ENCODE measurements at places on chromosomes 13 and 19.

GRCh38 chr19:10660346-10660745 lies 6.2 kb downstream of the ILF3 start:
- no peak for DNase-seq

GRCh38 chr19:35297922-35298321 lies 6.0 kb downstream of the MAG start:
- no peak for DNase-seq

- no peak for DNase-seq
These were observed 112.8 kb downstream of the DCT start for GRCh38 chr13:94366677-94367076.

DNA sequence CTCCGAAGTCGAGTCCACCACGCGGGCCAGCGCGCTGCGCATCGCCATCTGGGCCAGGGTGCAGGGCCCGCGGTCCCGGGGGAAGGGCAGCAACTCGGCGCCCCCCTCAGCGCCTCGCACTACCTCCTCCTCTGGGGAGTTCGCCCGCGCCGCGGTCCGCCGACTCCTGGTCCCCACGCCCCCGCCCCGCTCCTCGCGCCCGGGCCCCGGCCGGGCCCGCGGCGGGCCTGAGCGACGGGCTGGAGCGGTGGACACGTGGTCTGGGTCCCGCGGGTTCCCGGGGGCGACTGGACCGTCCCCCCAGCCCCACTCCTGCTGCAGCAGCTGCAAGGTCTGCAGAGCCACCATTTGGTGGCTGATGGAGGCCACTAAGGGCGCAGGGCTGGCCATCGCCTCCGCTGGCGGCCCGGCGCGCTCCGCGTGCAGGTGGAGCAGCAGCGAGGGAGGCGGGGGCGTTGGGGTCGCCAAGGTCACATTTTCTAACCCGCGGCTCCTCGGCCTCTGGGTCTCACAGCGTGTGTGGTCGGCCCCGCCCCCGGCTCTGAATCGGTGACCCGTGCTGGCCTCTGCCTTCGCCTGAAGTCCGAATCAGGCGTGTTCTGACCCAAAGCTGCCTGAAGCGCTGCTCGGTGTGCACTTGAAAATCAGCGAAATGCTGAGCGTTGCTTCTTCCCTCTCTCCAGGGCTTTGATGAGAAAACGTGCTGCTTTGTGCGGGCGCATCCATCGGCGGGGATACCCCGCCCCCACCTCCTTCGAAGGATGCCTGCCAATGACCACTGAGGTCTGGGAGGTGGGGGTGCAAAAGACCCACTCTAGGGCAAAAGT lies at the start of gene DLEU7:
DLEU7 (minus strand) TSS at position 436 of the 827 bp plus-strand sequence; CDS start at position 390, 46 bp downstream.
- DNase-seq: no peak

GRCh38 chr19:46753420-46754155 lies 7.3 kb upstream of the STRN4 start:
- peak; percentile 14 for DNase-seq

- no peak for DNase-seq
These were observed 19.2 kb upstream of the C2CD4C start for GRCh38 chr19:428149-428548.

DNA sequence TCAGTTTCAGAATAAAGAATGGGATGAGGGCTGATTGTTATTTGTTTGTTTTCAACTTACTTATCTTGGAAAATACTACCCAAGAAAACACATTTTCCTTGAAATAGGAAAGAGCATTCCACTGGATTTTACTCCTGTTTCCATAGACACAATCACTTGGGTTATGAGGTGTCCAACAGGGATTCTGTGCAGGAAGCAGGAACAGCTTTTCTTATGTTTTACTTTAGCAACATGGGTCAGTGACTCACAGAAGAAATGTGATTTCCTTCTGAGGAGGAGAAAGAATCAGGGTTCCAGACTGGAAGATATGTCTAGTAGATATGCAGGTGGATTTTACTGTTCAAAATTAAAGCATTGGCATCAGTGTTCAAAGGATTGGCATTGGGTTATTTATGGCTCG lies 180.8 kb upstream of the GPC6 start:
- DNase-seq: no peak

- no peak for DNase-seq
These were observed 117.7 kb upstream of the KLF12 start for GRCh38 chr13:74251778-74252519.

DNA sequence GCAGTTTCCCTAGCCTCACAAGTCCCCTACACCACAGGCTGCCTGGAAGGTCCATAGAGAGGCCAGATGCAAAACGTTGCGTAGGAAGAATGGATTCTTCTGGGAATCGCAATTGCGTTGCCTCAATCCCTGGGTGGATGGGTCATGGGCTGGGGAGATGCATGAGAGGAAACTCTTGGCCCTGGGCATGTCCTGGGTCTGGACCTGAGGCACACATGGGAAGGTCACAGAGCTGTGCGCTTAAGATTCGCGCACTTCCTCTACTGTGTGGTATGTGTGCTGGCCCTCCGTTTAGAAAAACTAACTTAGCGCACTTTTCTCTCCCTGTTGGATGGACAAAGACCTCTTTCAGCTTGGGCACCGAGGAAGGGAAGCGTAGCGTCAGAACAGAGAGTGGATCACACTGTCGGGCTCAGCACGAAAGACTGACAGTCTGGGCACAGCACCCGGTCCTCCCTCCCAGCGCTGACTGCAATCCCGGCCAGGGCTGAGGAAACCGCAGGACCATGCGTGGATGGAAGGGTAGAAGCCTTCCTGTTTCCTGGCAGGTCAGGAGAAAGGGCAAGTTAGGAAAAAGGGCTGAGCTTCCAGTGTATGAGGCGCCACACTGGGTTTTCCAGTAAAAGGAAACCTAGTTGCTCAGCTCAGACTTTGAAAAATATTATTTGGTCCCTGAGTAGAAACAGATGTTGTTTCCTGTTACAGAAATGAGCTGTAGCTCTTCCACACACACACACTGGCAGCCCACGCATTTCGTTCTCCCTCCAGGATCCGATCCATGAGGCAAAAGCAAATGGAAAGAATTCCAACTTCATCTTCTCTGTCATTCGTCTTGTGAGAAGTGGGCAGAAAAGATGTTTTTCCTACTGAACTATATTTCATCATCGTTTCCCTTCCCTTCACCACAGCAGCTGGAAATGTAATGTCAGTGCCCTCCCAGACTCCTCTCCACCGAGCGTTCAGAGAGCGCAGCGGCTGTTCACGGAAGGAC lies 86.0 kb downstream of the ING1 start:
- DNase-seq: no peak

GRCh38 chr13:108266321-108266990 lies 3.1 kb upstream of the TNFSF13B start:
- DNase-seq: no peak

DNA sequence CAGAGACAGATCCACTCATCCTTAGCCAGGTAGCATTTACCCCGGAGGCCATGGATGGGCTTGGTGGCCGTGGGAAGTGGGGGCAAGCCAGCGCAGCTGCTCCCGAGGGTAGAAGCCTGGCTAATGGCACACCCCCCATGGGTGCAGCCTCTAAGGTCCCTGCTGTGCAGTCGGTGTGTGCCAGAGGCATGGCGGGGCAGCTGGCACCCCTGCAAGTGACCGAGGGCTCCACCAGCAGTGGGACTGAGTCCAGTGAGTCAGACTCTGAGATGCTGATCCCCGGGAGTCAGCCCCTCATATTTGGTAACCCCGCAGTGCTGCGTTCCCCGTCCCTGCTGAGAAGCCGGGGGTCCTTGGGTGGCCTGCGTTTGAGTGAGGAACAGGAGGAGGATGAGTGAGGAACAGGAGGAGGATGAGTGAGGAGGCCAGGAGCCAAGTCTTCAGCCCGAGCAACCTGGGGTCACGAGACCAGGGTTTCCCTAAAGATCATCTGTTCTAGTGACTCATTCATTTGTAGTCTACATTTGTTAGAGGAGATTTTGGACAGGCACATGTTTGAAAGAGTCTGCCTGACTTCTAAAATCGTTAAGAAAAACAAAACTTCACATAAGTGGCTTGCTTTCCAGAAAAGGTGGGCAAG lies 180.7 kb downstream of the STK24 start:
- DNase-seq: no peak

GRCh38 chr19:33467851-33468250 lies 53.7 kb downstream of the PEPD start:
- no peak for DNase-seq

GRCh38 chr13:111269508-111269907 lies 50.9 kb upstream of the TEX29 start:
- DNase-seq: no peak

GRCh38 chr19:57321116-57321515 lies 844 bp downstream of the ZNF543 start:
- no peak for DNase-seq

DNA sequence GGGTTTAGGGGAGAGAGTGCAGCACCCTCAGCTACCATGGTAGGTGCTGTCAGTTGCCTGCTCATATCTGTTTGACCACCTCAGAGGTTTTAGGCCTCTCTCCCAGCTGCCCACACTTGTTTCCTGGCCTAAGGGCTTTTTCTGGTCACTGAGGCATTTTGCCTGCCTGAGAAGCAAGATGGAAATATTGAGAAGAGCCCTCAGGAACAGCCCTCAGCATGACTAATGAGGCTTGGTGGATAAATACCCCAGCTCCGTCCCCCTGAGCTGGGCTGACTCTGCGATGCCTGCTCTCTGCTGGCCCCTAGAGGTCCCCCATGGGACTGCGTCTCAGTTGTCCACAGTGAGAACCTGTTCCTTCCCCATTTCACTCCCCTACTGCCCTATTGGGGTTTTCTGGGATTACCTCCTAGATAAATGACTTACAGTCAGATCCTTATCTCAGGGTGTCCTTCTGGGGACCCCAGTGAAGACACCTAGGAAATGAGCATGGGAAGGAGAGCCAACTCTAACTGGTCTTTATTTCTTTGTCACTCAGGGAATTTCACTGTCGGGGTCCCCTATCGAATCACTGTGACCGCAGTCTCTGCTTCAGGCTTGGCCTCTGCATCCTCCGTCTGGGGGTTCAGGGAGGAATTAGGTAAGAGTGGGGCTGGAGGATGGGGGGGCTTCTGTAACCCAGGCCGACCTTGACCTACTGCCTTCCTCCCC lies 13.3 kb downstream of the PALM3 start:
- DNase-seq: no peak

DNA sequence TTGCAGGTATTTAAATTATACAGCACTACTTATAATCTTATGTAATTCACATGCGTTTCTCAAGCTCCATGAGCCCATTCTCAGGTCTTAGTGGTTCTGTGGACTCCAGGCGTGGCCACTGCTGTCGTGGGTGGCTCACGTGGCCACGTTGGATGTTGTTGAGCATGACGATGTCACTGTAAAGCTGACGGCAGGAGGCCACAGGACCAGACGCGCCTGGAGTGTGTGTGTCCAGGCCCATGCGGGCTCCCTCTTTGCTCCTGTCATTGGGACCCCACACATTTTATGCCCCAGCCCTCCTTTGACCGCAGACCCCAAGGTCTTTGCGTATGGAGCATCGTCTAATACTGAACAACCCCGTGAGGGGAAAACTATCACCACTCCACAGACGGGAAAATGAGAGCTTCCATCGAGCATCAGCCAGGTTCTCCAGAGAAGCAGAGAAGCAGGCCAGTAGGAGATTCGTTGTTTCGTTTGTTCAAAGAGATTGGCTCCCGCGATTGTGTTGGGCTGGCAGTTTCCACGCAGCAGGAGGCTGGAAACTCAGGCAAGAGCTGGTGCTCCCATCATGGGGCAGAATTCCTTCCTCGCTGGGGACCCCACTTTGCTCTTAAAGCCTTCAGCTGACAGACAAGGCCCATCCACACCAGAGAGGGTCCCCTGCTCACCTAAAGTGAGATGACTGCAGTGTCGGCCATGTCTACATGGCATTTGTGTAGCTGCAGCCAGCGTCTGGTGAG lies 129.3 kb upstream of the SPACA7 start:
- DNase-seq: no peak

GRCh38 chr19:42555801-42556200 lies 27.5 kb upstream of the CEACAM1 start:
- DNase-seq: no peak

- no peak for DNase-seq
These were observed 36.4 kb upstream of the STARD13 start for GRCh38 chr13:33321686-33322542.

- no peak for DNase-seq
These were observed 14.0 kb upstream of the MYADM start for GRCh38 chr19:53853707-53854106.

- DNase-seq: peak; percentile 43
These were observed 1.2 kb downstream of the CIRBP start for GRCh38 chr19:1270213-1270853.

GRCh38 chr13:98173431-98174152 lies 3.5 kb downstream of the RNF113B start:
- no peak for DNase-seq

DNA sequence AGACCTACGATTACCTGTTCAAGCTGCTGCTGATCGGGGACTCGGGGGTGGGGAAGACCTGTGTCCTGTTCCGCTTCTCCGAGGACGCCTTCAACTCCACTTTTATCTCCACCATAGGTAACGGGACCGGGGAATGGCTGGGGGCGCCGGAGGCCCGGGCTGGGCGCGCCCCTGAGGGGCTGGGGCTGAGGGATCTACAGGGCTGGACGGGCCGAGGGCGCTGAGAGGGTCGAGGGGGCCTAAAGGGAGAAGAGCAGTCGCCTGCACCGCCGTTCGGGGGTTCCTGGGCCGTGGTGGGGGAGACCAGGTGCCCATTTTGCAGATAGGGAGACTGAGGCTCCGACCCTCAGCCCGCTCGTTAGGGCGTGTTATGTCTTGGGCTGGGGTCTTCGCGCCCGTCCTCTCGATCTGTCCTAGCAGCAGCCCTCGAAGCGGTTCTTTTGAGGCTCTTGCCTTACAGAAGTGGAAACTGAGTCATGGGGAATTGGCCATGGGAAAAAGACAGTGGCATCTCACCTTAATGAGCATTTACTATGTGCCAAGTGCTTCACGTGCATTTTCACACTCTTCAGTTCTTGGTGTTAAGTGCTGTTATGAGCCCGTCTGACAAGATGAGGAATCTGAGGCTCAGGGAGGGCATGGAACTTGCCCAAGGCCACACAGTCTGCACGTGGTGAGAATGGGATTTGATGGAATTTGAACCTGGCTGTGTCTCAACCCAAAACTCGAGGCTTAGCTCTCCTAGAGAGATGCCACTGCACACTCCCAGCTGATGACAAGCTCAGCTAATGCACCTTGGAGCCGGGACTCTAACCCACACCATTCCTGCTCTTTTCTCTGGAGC lies 442 bp downstream of the RAB8A start:
- no peak for DNase-seq

DNA sequence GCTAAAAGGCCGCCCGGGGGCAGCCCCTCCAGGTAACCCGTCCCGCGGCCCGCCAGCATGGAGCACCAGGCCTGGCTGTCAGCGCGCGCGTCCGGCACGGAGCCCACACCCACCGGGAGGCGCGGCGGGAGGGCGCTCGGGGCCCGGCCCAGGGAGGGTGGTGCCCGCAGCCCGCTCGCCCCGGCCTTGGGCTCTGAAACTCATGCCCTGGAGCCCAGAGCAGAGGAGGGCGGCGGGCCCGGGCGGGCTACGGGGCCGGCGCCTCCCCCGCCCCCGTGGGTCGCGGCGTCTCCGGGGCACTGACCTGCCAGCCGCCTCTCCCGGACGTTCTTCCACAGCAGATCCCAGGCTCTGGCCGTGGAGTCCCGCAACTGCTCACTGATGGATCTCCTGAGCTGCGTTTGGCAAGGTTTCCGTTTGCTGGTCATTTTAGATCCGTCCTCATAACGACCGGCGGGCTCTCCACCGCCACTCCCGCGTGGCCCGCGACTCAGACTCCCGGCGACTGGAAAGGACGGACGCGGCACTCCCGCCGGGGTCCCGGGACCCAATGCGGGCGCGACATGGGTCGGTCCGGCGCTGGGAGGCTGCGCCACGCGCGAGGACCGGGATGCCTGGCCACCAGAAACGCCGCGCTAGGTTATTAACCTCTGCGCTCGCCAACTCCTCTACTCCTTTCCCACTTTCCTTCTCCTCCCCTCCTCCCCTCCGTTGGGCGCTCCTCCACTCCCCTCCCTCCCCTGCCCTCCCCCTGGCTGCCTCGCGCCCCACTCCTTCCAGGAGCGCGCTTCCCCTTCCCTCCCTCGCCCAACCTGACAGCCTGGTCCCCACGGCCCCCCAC lies 64.7 kb upstream of the STARD13 start:
- DNase-seq: no peak
